ENCODE measurements at places on chromosomes 1 and 21. TPM values are rescaled to one million over a fixed set of nuclear protein-coding genes. Genes with fewer than 3 reads are reported as not detected.

DNA sequence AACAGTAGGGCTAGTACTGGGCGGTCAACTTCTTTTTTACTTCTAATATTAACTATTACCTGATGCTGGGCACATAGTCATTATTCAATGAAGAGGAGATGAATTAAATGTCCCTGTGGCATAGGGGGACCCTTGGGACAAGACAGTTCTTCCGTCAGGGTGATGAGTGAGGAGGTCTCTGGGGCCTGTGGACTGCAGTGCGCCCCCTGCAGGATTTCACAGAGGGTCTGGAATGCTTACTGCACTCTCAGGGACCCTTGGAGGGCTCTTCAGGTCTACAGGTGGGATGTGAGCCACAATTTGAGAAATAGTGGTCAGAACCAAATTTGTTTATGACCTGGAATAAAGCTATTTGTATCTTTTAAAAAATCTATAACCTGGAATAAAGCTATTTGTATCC lies 149.4 kb downstream of the FAM78B start:
- H3K27me3 ChIP-seq, result no peaks in the 10 kb centered on the region
- no peaks in the 10 kb centered on the region for H3K36me3 ChIP-seq
- no peak overlapping the region for H3K4me3 ChIP-seq
- no peak overlapping the region for H3K27ac ChIP-seq
- no peak for DNase-seq
- no peaks in the 10 kb centered on the region for H3K4me1 ChIP-seq

GRCh38 chr21:25107708-25108107 lies 499.6 kb downstream of the MRPL39 start:
- no peaks in the 10 kb centered on the region for H3K36me3 ChIP-seq
- no peaks in the 10 kb centered on the region for H3K27me3 ChIP-seq
- no peaks in the 10 kb centered on the region for H3K4me1 ChIP-seq

- no peak overlapping the region for H3K27ac ChIP-seq
- DNase-seq, result no peak
- H3K4me3 ChIP-seq, result no peak overlapping the region
- no peaks in the 10 kb centered on the region for H3K36me3 ChIP-seq
- no peaks in the 10 kb centered on the region for H3K27me3 ChIP-seq
Measured at GRCh38 chr21:35467566-35467965, 418.5 kb upstream of the RUNX1 start.

GRCh38 chr1:233170741-233171140 lies 124.8 kb downstream of the PCNX2 start:
- DNase-seq, result no peak
- no peak overlapping the region for H3K27ac ChIP-seq
- H3K27me3 ChIP-seq, result no peaks in the 10 kb centered on the region
- no peaks in the 10 kb centered on the region for H3K36me3 ChIP-seq
- H3K4me1 ChIP-seq, result no peaks in the 10 kb centered on the region

TMEM54 gene
- 2.5 TPM for total RNA-seq

TMPRSS2 gene
- total RNA-seq, result not detected

DNA sequence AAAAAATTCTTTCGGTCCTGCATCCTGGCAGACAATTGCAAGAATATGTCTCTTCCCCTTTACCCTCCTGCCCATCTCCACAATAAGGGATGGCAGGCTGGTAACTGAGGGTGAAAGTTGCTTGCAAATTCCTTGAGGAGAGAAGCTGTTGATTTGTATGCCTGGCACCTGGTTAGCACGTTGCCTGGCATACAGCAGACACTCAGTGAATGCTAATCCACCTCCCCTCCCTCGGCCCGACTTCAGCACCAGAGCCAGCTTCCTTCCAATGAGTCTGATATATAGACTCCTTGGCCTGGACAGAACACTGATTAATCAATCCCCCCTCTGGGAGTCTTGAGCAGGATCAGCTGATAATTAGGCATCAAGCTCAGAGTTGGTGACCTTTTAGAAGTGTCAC lies 39.1 kb downstream of the KCNC4 start:
- no peak for DNase-seq
- H3K27me3 ChIP-seq, result no peaks in the 10 kb centered on the region
- H3K4me1 ChIP-seq, result no peaks in the 10 kb centered on the region
- no peak overlapping the region for H3K4me3 ChIP-seq
- no peak overlapping the region for H3K27ac ChIP-seq

NDC1 gene
- total RNA-seq, result 40.3 TPM

- H3K27ac ChIP-seq, result no peak overlapping the region
- no peak overlapping the region for H3K4me3 ChIP-seq
- peaks cover 4% of the 10 kb centered on the region for H3K4me1 ChIP-seq
- H3K27me3 ChIP-seq, result no peaks in the 10 kb centered on the region
Measured at GRCh38 chr1:107810291-107810951, 154.6 kb downstream of the VAV3 start.

DNA sequence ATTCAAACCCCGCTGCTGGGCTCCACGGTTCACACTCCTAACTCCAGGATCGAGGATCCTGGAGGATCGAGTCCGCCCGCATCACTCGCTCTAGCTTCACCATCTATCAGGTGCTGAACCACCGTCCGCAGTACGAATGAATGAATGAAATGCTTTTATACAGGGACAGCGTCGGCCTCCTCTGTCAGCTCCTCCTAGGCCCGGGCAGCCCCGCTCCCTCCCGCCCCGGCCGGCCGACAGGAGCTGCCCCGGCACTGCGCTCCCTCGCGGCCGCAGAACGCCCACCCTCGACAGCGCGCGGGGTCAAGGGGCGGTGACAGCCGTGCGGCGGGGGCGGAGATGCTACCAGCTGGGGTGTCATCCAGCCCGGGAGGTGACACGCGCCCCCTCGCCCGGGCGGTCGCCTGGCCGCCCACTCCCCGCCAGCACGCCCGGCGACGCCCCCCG lies 520 bp downstream of the ZBTB17 start:
- peak overlapping the region; percentile 74 for H3K27ac ChIP-seq
- peak; percentile 73 for DNase-seq
- H3K4me3 ChIP-seq, result peak overlapping the region; percentile 86
- H3K36me3 ChIP-seq, result peaks cover 11% of the 10 kb centered on the region
- peaks cover 21% of the 10 kb centered on the region for H3K4me1 ChIP-seq

DNA sequence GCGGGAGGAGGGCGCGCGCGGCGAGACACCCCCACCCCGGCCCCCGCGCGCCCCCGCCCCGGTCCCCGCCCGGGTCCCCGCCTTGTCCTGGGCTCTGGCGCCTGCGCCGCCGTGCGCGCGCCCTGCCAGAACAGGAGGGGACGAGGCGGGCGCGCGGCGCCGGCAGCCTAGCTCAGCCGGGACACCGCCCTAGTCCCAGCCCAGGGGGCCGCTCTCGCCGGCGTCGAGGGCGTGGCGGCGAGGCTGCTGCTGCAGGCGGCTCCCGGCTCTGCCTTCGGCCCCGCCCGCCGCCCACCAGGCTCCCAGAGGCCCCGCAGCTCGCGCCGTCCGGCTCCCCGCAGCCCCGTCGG lies at the start of gene RCAN3:
TSS of gene RCAN3 (plus strand) at position 128 of the 350 bp plus-strand sequence. CDS start 11,537 bp downstream, outside the sequence.
- H3K4me1 ChIP-seq, result peaks cover 52% of the 10 kb centered on the region
- DNase-seq, result peak; percentile 90
- peak within 1 kb of the TSS; percentile 93 for H3K4me3 ChIP-seq

GRCh38 chr1:215748431-215748830 lies 181.3 kb downstream of the KCTD3 start:
- no peaks in the 10 kb centered on the region for H3K27me3 ChIP-seq
- no peak overlapping the region for H3K27ac ChIP-seq
- H3K4me3 ChIP-seq, result no peak overlapping the region
- no peak for DNase-seq

- DNase-seq, result no peak
- H3K27me3 ChIP-seq, result no peaks in the 10 kb centered on the region
- H3K4me1 ChIP-seq, result peaks cover 57% of the 10 kb centered on the region
- peak overlapping the region; percentile 64 for H3K27ac ChIP-seq
- H3K36me3 ChIP-seq, result peaks cover 6% of the 10 kb centered on the region
- peak overlapping the region; percentile 65 for H3K4me3 ChIP-seq
Measured at GRCh38 chr1:1776672-1777582, 1.3 kb downstream of the NADK start.

DNALI1 gene
- not detected for total RNA-seq

DNA sequence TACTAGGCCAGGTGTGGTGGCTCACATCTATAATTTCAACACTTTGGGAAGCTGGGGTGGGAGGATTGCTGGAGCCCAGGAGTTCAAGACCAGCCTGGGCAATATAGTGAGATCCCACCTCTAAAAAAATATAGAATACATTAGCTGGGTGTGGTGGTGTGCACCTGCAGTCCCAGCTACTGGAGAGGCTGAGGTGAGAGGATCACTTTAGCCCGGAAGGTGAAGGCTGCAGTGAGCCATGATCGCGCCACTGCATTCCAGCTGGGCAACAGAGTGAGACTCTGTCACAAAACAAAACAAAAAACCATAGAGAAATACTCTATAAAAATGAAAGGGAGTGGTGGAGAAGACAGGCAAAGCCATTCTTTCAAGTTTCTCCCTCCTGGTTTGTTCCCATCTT lies 62.1 kb downstream of the EYA3 start:
- H3K27ac ChIP-seq, result no peak overlapping the region
- DNase-seq, result no peak
- H3K36me3 ChIP-seq, result peaks cover 10% of the 10 kb centered on the region
- H3K4me3 ChIP-seq, result no peak overlapping the region
- no peaks in the 10 kb centered on the region for H3K4me1 ChIP-seq
- H3K27me3 ChIP-seq, result no peaks in the 10 kb centered on the region

DNA sequence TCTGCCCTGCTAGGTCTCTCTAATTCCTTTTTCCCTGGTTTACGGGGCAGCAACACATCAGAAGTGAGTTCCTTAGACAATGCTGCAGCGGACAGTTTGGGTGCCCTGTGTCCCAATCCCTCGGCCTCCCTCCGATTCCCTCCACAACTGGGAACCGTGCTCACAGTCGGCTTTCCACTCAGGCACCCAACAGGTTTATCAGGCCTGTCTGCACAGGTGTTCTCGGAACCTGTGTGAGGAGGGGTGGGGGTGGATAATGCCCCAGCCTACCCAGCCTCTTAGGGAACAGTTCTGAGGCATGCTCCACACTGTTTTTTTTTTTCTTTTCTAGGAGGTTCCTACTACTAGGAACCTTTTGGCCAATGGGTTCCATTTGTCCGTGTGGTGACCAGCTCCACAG lies 131.2 kb downstream of the DISC1 start:
- no peaks in the 10 kb centered on the region for H3K4me1 ChIP-seq
- H3K27ac ChIP-seq, result no peak overlapping the region
- H3K36me3 ChIP-seq, result no peaks in the 10 kb centered on the region
- no peak for DNase-seq
- H3K4me3 ChIP-seq, result no peak overlapping the region

DNA sequence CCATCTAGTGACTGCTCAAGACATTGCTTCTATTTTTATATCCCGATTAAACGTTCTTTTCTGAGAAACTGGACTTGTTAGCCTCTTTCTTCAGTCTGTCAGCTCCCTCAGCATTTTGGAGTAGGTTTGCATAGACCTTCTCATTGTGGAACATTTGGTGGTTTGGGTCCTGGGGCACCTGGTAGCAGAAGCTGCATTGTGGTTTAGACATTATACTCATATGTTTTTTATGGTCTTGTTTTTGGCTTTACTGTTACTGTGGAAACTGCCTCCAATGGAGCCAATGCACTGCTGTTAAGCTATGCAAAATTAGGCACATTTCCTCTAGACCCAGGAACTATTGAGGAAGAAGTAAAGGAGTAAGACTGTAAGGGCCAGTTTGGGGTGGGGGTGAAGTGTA lies 36.7 kb upstream of the LRRC8B start:
- no peak overlapping the region for H3K4me3 ChIP-seq
- H3K36me3 ChIP-seq, result no peaks in the 10 kb centered on the region
- H3K27ac ChIP-seq, result no peak overlapping the region
- DNase-seq, result no peak
- H3K27me3 ChIP-seq, result no peaks in the 10 kb centered on the region

GRCh38 chr1:102190429-102190828 lies 193.7 kb upstream of the OLFM3 start:
- no peak for DNase-seq
- no peaks in the 10 kb centered on the region for H3K27me3 ChIP-seq
- no peaks in the 10 kb centered on the region for H3K4me1 ChIP-seq

Data from CD8-positive, alpha-beta memory T cell (primary cell).